Stimulated activated CD4-positive, alpha-beta T cell treated with anti-CD3 and anti-CD28 coated beads, TNF-alpha, amount 100 ng/mL, for 1 hour (primary cell): ENCODE measurements at places on chromosomes 7 and 10.

DNA sequence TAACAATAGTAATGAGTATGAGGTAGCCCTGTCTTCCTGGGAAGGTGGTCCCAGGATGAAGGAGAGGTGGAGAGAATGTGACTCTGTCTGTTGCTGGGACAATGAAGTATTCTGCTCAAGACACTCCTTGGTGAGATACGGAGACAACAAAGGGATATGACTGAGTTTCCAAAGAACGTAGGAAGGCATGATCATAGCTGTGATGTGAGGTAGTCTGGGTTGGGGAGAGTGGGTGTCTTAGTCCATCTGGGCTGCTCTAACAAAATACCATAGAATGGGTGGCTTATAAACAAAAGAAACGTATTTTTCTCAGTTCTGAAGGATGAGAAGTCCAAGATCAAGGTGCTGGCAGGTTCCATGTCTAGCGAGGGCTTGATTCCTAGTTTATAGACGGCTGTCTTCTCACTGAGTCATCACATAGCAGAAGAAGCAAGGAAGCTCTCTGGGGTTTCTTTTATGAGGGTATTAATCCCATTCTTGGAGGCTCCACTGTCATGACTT lies 84.9 kb upstream of the RHOBTB1 start:
- DNase-seq, result no peak

GRCh38 chr7:95225301-95225700 lies 99.0 kb downstream of the PON1 start:
- no peak for DNase-seq

DNA sequence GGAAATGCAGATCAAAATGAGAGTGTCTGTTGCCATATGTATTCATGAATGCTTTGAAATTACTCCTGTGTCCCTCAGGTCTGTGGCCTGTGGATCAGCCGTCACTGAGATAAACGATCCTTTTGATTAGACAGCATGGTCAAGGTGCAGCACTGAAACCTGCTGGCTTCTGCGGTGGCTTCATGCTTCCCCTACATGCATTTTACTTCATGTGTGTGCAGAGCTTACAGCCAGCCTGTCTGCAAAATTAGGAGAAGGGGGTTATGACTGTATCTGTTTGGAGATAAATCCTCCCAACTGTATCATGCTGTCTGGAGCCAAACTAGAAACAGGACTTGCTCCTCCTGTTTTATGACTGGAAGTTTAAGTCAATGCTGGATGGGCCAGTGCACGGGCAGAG lies 71.0 kb upstream of the PLPP4 start:
- no peak for DNase-seq

GRCh38 chr10:85545874-85546273 lies 820.7 kb downstream of the GRID1 start:
- no peak for DNase-seq

- no peak for DNase-seq
Observed at GRCh38 chr7:831596-832166, 595 bp upstream of the SUN1 start.

- no peak for DNase-seq
Observed at GRCh38 chr10:48926255-48926654, 13.4 kb downstream of the LRRC18 start.

DNA sequence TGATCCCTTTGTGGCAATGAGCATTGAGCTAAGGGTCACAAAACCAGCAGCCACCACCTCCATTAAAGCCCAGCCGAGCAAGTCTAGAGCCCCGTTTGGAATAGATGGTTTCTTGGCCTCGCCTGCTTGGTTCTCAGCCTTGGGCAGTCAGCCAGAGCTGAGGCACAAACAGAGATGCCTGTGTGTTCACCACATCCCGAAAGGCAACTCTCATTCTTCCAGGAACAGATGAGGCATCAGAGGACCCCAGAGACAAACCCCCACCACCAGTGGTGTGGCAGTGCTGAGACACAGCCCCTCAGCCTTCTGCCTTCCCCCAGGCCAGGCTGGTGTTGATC lies 203.3 kb upstream of the ZMIZ1 start:
- no peak for DNase-seq

DNA sequence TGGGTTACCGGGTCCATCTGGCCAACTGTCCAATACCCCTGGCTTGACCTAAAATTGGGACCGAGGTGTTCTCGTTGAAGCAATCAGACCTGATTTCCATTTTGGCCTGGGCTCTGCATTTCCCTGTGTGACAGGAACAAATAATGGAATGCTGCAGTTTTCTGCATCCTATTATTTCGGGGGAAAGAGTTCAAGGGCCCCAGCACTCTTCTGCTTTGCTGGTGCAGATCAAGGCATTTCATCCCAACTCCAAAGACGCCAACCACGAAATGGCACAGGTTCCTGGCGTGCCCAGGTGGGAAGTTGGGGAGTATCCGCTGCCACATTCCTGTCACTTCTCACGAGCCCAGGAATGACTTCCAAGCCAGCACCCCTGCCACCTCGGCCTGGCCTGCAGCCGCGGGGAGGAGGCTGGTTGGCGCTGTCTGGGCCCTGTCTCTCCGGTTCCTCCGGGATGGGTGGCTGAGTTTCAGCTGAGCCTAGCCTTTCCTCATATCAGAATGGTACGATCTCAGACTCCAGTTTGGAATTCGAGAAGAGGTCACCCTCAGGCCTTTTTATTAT lies 56.5 kb downstream of the FAM171A1 start:
- no peak for DNase-seq

- DNase-seq, result no peak
Observed at GRCh38 chr10:127100983-127101615, 95.3 kb downstream of the INSYN2A start.

GRCh38 chr7:157397731-157398691 lies 61.2 kb downstream of the DNAJB6 start:
- DNase-seq, result no peak

DNA sequence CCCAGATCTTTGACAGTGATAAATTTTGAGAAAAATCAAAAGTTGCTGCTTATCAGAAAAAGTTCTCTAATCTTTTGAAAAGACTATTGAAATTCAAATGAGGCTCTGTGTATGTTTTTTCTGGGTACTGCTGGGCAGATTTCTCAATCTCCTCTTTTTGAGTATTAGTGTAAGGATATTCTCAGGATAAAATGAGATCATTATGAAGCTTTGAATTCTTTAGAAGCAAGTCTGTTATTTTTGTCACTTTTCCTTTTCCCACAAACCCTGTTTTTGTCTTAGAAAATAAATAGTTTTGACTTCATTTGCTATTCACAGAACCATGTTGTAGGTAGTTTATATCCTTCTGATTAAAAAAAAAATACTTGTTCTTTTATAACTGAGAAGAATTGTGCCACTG lies 7.9 kb downstream of the STAM start:
- no peak for DNase-seq

DNA sequence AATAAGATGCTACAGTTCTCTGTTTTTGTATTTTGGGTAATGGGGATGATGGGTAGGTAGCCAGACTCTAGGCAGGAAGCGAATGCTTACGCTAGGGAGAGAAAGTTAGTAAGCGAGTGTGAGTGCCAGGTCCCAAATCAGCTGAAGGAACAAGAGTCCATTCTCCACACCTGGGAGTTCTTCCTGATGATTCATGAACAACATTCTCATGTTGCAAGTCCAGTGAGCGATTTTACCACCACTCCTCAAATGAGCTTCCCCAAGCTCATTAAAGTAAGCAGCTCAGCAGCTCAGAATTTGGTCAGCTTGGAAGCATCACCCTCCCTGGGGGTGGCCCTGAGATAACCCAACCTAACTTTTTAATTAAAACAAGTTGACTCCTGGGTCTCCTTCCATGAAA lies 27.3 kb downstream of the SH3PXD2A start:
- no peak for DNase-seq

DNA sequence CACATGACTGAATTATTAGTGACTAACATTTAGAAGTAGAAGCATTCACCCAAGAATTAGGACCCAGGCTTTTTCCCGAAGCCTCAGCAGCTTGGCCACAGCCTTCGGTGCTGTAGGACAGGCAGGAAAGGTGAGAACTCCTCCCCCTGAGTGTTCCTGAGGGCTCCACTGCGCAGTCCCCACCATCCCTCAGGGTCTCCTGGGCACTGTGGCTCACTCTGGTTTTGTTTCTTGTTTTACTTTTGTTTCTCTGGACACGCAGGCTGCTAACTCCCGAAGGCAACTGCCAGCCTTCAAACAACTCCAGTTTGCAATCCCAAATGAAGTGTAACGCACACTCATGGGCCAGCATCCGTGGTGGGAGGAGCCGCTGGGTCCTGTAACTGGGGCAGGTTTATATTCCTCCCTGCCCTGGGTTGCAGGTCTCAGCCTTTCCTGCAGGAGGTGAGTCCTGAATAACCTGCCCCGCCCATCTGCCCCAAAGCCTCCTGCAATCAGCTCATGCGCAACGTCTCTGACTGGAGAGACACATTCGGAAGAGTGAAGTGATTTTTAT lies 492.9 kb downstream of the PTPRN2 start:
- no peak for DNase-seq

- DNase-seq, result no peak
Observed at GRCh38 chr10:114009281-114009996, 34.2 kb upstream of the ADRB1 start.

GRCh38 chr7:30310674-30311362 lies 26.4 kb downstream of the ZNRF2 start:
- no peak for DNase-seq

DNA sequence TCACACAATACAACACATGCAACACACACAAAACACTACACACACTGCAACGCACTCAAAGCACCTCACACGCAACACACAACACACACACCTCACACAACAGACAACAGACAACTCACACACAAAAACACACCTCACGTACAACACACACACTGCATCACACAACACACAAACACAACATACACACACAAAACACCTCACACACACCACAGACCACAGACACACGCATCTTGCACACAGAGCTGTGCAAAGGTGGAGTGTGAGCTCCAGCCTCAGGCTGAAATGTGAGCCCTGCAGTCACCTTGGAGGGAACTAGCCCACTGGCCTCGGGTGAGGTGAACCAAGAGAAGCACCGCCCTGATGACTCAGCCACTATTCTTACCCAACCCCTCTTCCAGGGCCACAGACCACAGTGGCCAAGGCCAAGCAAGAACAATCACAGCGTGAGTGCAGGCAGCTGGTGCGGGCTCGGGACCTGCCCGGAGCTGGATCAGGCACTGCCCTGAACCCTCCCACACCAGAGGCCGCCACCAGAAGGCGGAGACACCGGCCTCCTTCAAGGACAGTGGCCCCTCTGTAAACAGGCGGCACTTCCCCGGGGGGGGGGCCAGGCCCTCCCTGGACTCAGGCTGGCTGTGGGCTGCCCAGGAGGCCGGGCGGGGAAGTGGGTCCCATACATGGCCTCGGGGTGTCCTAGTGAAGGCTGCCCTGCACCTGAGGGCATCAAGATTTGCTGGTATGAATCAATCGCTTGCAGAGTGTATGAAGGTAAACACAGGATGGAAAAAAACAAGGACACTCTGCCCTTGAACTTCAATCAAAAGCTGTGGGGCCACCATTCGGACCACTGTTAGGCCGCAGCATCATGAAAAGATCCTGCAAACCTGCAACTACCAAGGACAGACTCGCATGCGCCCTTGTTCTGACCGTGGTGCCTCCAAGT lies 106.7 kb downstream of the TNS3 start:
- DNase-seq, result no peak

DNA sequence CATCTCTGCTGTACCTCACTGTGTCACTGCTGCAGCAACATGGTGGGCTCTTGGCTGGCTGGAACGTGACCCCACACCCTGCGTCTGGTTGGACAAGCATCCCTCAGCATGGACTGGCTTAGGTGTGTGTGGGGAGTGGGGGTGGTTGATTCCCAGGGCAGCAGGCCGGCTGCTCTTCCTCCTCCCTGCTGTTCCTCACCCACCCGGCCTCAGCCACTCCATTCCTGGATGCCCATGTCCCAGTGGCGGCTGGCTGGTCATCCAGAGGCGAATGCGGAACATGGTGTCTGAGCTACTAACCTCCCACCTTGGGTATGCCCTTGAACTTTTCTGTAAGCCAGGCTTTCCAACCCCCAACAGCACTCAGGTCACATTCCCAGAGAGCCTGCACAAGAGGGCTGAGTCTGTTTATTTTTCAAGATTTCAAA lies 81.2 kb downstream of the GRK5 start:
- DNase-seq, result no peak

GRCh38 chr10:132496360-132497062 lies 41.1 kb upstream of the INPP5A start:
- DNase-seq, result no peak

- DNase-seq, result no peak
Observed at GRCh38 chr10:74910241-74910975, 84.0 kb downstream of the KAT6B start.

GRCh38 chr10:786633-787474 lies 97.4 kb upstream of the DIP2C start:
- no peak for DNase-seq

DNA sequence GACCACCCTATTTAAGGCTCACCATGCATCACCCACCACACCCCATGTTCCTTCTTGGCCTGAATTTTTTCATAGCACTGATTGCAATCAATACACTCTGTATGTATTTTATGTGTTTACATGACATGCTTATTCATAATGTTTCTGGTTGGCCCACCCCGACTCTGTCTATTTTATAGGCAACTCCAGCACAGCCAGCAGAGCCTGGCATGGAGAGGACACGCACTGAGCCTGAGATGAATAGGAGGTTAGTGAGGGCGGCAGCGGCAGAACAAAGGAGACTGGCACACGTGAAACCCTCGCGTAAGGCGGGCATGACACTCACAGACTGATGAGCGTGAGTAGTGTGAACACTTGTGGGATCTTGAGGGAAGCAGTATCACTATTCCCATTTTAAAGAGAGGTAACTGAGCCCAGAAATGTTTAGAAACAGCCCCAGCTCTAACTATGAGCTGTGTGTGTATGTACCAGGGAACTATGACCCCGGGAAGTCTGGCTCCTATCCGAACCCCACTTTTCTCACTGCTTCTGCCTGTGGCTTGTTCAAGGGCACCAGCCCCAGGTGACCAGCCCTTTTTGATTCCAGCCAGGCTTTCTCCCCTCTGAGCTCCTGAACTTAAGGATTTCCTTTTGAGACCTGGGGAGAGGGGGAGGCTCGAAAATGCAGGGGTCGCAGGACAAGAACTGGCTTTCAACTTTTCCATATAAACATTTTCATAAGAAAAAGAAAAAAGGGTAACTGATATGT lies 113.3 kb downstream of the ARHGAP22 start:
- DNase-seq, result no peak

DNA sequence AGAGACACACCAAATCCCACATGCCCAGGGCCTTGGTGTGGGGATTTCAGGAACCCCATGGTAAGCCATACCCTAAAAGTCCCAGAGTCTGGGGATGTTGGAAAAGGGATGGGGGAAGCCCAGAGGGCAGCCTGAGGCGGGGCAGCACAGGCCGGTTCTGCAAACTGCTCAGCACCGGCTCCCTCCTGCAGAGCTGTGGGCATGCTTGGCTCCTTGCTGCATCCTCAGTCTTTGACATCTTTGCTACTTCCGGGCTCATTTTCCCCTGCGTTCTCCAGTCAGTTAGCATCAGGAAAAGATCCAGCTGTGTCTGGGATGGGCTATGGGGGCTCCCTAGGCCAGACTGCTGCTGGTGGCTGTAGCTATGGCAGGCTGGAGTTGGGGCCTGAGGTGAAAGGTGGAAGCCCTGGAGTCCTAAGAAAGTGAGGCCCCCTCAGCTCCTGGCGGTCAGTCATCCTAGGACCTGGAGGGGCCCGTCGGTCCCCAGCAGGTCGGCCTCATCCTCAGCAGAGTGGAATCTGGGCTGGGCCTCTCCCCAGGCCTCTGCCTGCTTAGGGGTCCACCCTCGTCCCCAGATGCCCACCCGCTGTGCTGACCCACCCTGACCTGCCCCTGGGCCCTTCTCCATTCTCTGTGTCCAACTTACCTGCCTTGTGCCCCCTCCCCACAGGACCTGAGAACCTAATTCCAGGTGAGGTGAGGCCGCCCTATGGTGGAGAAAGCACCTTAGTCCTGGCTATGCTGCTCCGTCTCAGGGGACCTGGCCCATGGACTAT lies 9.3 kb downstream of the TBATA start:
- DNase-seq, result no peak

- DNase-seq, result no peak
Observed at GRCh38 chr7:111927353-111928019, 278.7 kb downstream of the DOCK4 start.
